Fibroblast of skin of back (primary cell): ENCODE measurements at places on chromosomes 6 and 20.

- no peak for DNase-seq
These were observed 235.8 kb downstream of the EPHA7 start for GRCh38 chr6:93183531-93183972.

- peak; percentile 85 for DNase-seq
These were observed 492.0 kb upstream of the MARCKS start for GRCh38 chr6:113365191-113365590.

DNA sequence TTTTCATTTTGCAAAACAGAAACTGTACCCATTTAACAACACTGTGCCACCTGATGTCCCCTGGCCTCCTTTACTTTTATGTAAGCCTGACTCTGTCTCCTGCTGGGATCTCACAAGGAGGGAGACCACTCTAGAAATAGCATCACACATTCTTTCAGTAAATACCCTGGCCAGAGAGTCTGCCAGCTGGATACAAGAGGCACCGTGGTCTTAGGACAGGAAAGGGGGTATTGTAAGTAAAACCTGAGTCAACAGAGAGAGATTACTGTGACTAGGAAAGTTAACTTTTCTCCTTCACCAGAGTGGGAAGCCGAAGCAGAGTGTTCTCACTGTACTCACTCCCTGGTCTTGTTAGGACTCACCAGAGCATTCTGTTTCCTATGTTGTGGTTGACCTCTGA lies 27.8 kb downstream of the CMTR1 start:
- no peak for DNase-seq

DNA sequence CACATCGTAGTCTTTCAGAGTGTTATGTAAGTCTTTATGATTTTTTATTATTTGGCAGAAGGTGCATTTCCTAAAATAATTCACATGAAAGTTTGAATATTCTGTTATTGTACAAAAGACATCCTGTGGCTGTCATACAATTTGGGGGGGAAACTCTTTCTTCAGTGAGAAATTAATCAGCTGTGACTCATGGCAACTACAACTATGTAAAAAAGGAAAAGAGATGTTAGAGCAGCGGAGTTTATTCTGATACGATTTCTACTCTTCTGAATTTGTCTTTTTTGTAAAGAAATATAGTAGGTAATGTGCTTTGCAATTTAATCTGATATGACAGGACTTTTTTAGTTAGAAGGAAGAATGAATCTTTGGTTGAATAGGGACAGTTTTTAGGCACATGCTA lies 14.2 kb downstream of the COL19A1 start:
- no peak for DNase-seq

DNA sequence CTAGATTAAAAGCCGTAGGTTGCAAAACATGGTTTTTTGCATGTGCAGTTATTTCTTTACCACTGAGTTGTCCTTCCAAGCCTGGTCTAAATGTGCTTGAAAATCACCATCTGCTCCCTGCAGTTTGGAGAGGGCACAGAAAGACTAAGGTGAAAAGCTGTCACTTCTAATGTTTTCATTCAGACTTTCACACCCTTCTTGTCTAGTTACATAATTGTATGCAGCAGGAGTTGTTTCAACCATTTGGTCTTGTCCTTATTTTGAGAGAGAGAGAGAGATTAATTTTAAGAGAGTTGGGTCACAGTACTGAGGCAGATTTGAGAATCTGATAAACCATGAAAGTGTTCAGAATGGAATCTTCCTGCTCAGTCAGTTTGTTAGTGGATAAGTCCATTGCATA lies 82.5 kb downstream of the ARID1B start:
- no peak for DNase-seq

DNA sequence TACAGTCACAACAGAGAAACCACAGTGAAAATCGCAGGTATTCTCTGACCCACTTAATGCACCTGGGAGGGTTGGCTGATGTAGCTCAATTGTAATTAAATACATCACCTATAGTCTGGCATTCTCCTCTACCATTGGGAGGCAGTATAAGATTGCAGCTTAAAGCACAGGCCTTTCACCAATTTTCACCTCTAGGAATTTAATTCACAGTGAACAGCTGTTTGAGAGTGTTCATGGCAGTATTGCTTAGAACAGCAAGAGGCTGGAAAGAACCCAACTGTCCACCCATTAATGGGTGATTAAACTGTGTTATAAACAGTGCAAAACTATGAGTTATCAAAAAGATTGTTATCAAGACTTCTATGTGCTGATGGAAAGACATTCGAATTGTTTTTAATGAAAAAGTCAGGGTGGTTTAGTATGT lies 2.0 kb downstream of the EDEM2 start:
- peak; percentile 44 for DNase-seq

DNA sequence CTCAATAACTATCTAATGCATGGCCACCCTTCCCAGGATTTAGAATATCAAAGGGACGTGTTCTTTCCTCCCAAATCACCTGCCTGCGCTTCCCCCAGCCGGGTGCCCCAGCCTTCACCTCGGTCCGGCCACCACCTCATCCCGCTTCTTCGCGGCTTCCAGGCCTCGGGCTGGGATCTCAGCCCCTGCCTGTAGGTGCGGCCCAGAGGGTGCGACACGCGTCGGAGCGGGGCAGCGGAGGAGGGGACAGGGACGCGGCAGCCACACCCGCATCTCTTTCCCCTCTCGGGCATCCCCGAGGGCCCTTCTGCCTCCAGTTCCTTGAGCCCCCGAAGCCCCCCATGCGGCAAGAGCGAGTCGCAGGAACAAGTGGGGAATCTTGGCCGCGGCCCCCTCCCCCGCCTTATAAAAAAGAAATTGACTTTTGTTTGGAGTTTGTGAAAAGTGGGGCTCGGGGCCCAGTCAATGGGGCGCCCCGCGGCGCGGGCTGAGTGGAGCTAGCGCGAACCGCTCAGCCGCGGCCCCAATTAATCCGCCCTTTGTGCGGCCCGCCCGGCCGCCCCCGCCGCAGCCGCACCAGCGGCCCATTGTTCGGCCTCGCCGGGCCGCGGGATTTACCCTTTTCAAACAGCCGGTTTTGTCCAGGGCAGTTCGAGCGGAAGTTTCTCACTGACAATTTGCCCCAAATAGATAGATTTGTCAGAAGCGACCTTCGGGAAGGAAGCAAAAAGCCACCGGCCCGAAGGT lies 8.4 kb upstream of the NR2E1 start:
- DNase-seq: no peak

DNA sequence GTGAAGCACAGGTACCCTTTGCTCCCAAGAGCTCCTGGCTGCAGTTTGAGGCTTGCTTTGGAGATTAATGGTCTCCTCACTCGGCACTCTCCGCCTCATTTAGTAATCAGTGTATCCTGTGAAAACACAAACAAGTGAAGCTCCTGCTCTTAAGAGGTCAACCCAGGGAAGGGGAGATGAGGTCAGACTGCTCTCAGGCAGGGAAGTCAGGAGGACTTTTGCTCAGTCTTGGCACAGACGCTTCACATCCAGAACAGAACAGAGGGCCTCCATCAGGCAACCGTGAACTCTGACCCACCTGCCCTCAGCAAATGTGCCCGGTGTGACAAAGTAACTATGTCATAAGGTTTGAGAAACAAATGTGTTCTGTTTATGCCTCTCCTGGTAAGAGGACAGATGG lies 428.8 kb upstream of the JARID2 start:
- no peak for DNase-seq

- DNase-seq: peak; percentile 96
These were observed 6.2 kb downstream of the PXT1 start for GRCh38 chr6:36436466-36436865.

- peak; percentile 46 for DNase-seq
These were observed 92.3 kb upstream of the ELOVL5 start for GRCh38 chr6:53441035-53441493.

- DNase-seq: peak; percentile 85
These were observed 16.2 kb upstream of the RSPO3 start for GRCh38 chr6:127102299-127102698.

GRCh38 chr6:34600101-34600500 lies 44.0 kb upstream of the SPDEF start:
- no peak for DNase-seq

DNA sequence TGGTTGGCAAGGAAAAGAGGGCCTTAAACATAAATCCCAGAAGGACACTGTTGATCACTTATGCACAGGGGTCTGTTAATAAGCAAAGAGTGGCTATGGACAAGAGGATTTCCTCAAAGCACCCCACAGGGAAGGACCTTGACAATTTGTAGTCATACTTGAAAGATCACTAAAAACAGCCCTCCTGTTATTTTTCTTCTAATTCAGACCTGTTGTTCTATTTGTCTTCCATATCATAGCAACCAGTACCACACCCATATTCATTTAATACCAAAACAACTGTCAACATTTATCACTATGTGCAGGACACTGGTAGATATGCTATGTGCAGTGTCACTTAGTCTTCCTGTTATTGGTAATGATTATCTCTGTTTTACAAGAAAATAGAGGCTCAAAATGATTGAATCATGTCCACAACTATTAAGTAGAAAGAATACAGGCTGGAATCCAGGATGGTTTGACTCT lies 3.2 kb upstream of the DYNLRB1 start:
- DNase-seq: no peak

- DNase-seq: no peak
These were observed 41.1 kb downstream of the PPP1R14C start for GRCh38 chr6:150183966-150184365.

DNA sequence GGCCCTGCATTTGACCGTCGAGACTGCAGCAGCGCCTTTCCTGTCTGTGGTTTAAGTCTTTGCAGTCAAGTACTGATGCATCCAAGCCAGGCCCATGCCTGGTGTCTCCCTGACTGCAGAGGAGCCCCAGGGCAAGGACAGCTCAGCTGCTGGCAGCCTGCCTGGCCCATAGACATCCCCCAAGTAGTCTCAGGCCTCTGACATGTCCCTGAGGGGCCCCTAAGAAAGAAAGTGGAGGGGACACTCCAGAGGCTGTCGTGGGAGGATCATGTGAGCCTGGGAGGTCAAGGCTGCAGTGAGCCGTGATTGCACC lies 18.0 kb downstream of the HRH3 start:
- DNase-seq: peak; percentile 28

- DNase-seq: no peak
These were observed 15.7 kb upstream of the SSTR4 start for GRCh38 chr20:23019403-23019802.

- no peak for DNase-seq
These were observed 9.1 kb upstream of the CAPN11 start for GRCh38 chr6:44149369-44150012.
